Regular cardiac myocyte (primary cell): ENCODE measurements at places on chromosomes 11 and 22. TPM values are rescaled to one million over a fixed set of nuclear protein-coding genes. Genes with fewer than 3 reads are reported as not detected.

The TMEM45B gene
- not detected in 2 replicates for total RNA-seq

The PLA2G3 gene
- total RNA-seq = not detected in 2 replicates

The HBG1 gene
- total RNA-seq = not detected in 2 replicates

The IGLL1 gene
- not detected in 2 replicates for total RNA-seq

The USH1C gene
- not detected in 2 replicates for total RNA-seq

The WEE1 gene
- total RNA-seq = 34.1 and 63.7 TPM in 2 replicates

The CNTN5 gene
- total RNA-seq = 0.56 and 1.5 TPM in 2 replicates

The C11orf97 gene
- total RNA-seq = not detected in 2 replicates

The ZBTB16 gene
- under 0.01 TPM in 1 of 2 replicates, not detected in the other for total RNA-seq

The C11orf65 gene
- 0.85 and 1.2 TPM in 2 replicates for total RNA-seq

The SCGB1A1 gene
- not detected in 2 replicates for total RNA-seq
